NCI-H146 (cell line): ENCODE measurements at places on chromosomes 2 and 18.

DNA sequence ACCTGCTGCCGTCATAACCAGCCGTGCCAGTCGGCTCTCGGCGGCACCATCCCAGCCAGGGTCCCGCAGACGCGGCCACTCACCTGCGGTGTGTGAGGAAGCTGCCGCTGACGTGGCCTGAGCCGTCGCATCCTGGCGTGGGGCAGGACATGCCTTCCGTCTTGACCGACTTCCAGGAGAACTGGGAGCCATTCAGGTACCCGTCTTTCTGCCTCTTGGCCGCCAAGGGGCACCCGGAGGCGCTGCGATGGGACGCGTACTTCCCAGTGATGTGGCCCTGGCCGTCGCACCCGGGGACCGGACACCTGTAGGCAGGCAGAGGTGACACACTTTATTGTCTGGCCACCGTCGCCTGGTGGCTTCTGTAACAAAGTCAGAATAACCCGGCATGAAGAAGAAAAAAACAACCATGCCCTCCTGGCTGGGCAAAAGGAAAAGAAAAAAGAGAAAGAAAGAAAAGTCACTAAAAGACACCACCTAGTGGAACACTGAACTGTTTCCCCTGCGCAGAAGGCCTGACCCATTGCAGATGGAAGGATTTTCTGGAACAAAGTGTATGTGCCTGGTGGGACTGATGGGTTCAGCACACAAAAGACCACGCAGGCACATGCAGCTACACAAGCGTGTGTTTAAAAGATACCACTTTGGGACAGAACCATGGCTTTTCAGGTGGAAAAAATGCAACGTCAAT, 94.9 kb upstream of the PXDN start:
- DNase-seq = no peak

GRCh38 chr2:215354771-215355695, 43.2 kb downstream of the ATIC start:
- no peak for DNase-seq

DNA sequence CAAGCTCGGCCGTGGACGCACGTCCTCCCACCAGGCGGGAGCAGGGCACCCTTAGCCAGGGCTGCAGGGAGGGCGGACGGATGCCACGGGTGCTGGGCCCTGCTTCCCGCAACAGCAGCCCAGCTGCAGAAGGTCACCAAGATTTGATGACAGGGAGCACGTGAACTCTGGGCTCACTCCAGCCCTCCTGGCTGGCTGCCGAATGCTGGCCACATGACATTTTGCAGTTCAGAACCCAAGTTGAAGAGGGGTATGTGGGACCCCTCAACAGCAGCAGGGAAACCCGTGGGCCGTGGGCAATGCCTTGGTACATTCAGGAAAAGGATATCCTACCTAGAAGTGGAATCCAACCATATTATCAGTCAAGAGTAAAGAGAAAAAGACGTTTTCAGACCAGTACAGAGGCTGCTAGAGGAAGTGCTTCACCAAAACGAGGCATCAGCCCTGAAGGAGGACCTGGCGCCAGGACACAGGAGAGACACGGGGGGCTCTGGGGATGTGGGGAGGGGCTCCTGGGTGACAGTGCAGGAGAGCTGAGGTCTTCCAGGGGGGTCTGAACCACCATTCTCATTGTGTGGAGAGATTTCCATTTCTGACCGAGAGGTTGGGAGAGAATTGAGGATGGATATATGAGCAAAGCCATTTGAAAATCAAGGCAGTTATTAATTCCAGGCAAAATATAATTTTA, 107.4 kb upstream of the CTDP1 start:
- no peak for DNase-seq

GRCh38 chr18:11114653-11115052, 34.7 kb downstream of the PIEZO2 start:
- DNase-seq = no peak

GRCh38 chr2:189609853-189610252, 29.3 kb upstream of the SLC40A1 start:
- no peak for DNase-seq

DNA sequence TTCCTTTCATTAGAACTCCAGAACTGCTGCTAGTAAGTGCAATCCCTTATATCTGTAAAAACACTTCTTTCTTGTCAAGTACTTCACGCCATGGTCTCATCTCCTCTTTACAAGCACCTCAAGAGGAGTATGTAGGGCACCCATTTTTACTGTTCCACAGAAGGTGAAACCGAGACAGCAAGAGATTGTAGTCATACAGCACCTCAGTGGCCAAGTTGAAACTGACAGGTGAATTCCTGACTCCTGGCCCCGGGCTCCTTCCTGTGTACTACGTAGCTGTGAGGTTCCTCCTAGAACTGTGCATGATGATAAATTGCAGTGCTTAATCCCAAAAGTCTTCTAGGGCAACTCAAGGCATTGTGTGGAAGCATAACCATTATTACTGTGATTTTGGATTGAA, 131.5 kb upstream of the MEIS1 start:
- no peak for DNase-seq
